ENCODE measurements at places on chromosomes 11 and 22.

- no peak for DNase-seq
Observed at GRCh38 chr11:100003985-100004384, 683.1 kb upstream of the ARHGAP42 start.

DNA sequence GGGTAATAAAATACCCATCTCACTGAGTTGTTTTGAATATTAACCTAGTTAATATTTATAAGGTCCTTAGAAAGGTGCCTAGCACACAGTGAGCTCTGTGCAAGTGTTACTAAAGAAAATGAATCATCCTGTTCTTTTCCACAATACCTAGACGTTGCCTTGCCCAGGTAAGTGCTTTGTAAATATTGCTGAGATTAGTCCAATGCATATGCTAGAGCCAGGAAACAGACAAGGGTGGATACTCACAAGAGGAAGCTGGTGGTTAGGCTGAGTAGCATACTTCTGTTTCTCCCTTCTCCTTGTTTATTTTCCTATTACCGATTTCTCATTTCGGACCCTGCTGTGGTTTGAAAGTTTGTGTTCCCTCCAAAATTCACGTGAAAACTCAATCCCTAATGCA is 58.1 kb upstream of the BARX2 start:
- DNase-seq, result no peak

- DNase-seq, result no peak
Observed at GRCh38 chr11:122711362-122711761, 55.8 kb downstream of the UBASH3B start.

- DNase-seq, result no peak
Observed at GRCh38 chr22:25774575-25775026, 32.6 kb downstream of the MYO18B start.

DNA sequence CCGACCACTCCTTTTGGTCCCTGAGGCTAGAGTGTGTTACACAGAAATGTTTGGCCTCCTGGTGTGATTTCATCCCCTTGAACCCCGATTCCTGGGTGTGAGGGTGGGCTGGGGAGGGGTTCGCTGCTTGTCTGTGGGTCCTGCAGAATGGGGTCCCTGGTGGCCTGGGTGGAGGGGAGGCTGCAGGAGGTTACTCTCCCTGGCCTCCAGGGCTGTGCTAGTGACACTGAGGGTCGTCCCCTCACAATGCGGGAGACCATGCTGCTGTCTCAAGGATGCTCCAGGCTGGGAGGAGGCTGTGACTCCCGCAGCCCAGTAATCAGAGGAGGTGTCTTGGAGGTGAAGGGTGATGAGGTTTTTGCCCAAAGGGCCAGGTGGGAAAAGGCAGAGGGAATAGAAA is 17.0 kb upstream of the OMP start:
- DNase-seq, result no peak

DNA sequence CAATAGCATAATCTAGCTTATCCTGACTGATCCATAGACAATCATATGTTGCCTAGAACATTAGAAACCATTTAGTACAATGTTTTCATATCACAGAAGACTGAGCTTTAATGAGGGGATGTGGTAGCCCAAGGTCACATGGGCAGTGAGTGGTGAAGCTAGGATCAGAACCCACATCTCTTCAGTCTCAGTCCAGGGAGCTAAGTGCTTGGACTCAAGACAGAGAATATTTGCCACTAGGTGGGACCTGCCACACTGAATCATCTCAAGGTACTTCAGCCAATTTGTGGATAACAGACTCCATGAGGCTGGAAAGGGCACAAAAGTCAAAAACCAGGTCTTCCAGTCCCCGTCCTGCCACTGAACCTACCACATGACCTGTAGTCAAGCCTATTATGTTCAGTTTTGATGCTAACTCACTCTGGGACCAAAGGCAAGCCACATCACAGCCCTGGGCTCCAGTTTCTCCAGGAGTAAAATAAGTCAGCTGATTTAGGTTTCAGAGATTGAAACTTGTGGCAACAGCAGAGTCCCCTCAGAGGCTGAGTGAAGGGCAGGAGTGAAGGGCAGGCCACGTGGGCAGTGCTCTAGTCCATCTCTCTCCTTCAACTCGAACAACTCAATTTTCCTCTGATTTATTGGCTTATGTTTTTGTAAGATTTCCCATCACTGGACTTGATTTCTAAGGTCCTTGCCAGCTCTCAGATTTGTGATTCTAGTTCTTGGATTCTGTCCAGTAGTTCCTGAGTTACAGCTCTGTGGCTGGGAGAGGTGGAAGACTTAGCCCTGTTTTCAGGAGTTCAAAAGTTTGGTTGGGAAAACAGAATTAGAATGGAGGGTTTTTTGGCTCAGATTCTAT is 84.6 kb upstream of the PHOX2A start:
- no peak for DNase-seq

DNA sequence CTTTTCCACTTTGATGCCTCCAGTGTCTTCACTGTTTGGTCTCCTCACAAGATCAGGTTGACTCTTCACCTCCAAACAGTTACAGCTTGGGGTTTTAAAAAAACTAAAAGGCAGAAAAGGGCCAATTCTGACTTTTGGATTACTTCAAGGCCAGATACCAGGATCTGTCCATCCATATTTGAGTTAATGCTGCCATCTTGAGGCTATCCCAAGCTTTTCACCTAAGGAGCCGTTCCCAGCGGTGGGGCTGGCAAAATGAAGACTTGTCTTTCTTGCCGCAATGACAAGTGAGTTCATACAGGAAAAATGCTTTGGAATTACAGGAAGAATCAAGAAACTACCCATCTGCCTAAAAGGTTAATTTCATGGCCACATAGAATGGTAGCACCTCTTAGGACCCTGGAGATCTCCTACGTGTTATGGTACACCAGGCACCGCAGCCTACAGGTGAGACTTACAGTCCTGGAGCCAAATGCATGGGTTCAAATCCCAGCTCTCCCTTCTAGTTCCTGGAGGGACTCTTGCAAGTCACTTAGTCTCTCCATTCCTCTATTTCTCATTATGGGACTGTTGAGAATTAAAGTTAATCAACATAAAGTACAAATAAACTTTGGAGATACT is 6.0 kb upstream of the OR5B21 start:
- DNase-seq, result no peak

DNA sequence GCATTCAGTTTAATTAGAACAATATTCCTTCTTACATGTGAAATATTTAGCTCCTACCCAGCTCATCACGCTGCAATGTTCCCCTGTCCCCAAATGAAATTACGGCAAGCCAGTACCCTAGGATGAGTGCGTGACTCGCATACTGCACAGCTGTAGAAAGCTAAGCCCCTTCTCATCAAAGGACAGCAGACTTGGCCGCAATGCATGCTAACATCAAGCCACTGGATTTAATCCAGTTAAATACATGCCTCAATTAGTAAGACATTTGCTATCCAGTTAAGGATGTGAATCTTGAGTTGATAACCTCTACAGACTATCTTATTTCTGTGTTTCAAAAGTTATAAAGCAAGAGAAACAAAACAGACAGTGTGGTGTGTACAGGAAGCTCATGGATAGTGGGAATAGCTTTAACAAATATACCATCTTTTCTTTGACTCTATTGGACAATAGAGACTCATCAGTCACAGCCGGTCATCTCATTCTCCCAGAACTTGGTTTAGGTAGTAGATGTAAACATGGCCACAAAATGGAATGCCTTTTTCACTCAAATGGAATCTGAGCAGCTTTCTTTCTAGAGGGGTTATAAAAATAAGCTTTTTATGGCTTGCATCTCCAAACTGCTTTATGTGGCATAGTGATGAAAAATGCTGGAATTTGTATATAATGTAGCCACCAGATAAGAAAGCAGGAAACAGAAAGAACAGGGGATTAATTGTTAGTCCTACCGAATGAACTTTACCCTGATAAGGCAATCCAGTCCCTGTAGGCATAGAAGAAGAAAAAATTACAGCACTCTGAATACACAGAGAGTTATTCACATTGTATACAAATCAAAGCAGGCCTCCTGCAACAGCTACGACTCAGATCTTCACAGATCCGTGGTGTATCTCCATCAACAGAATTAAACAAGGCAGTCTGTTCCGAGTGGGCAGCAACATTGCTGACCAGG is 224.1 kb downstream of the CADM1 start:
- DNase-seq, result no peak

GRCh38 chr22:45859231-45860161 is 117.5 kb downstream of the WNT7B start:
- no peak for DNase-seq

DNA sequence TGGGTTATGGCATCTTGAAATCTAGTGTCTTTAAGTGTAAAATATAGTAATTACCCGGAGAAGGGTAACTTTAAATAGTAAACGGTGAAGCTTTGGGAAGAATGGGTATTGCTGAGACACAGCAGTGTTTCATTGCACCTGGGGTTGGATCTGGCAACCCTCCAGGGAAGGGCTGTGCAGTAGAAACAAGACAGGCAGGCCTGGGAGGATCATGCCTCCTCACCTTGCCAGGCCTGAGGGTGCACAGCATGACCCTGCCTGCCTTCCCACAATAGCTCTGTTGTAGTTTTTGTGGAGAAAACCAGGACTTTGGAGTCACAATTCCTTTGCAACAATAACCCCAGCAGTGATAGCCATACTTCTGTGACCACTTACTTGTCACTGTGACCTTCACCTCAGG is 64.6 kb upstream of the ADSL start:
- DNase-seq, result no peak

- no peak for DNase-seq
Observed at GRCh38 chr11:101618709-101619108, 34.9 kb upstream of the TRPC6 start.

GRCh38 chr11:34957206-34957605 is 40.8 kb downstream of the PDHX start:
- no peak for DNase-seq

All from cortex of kidney (tissue), 1 donor.